MM.1S (cell line): ENCODE measurements at places on chromosomes 12 and 14.
A peak's percentile ranks its signal among the peaks of the same experiment; 100 is the strongest.

- no peak for DNase-seq
These were observed 40.6 kb upstream of the GLIPR1 start for GRCh38 chr12:75439930-75440329.

GRCh38 chr14:76772300-76773187, 11.3 kb downstream of the VASH1 start:
- no peak for DNase-seq

DNA sequence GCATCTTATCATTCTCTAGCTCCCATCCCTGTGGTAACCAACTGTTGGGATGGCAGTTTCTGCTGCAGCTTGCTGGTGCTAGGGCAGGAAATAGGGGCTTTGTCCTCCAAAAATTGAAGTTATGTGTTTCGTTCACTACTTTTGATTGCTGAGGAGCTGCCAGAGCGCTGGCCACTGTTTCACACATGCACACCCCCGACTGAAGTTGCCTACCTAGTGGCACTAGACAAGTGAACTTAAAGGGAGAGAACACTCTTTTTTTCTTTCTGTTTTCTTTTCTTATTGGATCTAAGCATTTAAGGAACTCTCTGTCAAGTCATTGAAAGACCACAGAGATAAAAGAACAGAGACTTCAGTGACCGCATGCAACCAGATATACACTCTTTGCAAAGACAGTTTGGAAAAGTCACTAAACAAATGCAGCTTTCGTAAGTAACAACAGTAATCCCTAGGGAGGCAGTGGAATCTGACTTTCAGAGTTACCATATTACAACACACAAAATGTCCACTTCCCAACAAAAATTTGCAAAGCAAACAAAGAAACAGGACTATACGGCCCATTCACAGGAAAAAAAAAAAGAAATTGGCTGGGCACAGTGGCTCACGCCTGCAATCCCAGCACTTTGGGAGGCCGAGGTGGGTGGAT, 12.0 kb downstream of the TFCP2 start:
- no peak for DNase-seq

DNA sequence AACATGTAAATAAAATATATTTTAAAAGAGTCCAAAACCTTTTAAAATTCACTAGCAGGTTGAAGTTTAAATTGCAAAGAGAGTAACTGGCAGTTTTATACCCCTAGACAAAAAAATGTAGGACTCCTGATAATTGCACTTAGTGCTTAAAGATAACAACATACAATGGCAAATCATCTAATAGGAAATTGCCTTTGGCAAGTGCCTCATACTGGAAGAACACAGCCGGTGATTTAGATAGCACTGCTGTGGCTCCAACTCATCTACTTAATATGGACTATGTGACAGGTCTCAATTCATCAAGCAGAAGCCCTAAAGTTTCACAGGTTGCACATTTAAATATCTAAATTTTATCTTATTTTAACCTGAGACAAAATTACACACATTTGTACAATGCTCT, 13.4 kb downstream of the C12orf50 start:
- DNase-seq = no peak

DNA sequence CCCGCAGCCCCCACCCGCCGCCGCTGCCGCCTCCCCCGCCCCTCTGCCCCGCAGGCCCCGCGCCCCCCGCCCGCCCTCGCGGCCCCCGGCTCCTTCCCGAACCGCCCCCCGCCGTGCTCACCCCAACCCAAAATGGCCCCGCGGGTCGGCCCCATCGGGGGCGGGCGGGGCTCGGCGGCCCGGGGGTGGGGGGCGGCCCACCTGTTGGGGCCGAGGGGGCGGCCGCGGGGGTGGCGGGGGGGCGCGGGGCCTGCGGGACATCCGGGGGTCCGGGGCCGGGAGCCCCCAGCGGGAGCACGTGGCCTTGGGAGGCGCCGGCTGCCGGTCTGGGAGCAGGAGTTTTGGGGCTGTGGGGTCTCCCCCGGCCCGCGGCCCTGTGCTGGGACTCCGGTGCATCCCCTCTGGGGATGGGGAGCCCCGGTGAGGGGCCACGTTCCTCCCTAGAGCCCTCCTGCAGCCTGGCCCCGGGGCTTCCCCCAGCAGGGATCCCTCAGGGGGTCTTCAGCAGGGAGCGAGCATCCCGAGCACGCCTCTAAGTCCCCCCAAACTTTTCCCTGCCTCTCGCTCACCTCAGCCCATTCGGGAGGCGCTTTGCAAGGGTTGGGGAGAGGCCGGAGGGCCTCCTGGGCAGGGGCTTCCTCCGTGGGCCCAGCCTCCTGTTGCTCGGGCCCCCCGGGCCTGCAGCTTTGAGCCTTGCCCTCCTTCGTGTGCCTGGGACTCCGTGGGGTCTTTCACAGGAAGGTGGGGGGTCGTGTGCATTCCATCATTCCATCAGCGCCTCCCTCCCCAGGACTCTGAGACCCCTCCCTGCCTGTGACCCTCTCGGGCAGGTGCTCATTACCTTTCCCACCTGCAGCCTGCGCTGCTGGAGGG, 710 bp downstream of the MTA1 start:
- no peak for DNase-seq

DNA sequence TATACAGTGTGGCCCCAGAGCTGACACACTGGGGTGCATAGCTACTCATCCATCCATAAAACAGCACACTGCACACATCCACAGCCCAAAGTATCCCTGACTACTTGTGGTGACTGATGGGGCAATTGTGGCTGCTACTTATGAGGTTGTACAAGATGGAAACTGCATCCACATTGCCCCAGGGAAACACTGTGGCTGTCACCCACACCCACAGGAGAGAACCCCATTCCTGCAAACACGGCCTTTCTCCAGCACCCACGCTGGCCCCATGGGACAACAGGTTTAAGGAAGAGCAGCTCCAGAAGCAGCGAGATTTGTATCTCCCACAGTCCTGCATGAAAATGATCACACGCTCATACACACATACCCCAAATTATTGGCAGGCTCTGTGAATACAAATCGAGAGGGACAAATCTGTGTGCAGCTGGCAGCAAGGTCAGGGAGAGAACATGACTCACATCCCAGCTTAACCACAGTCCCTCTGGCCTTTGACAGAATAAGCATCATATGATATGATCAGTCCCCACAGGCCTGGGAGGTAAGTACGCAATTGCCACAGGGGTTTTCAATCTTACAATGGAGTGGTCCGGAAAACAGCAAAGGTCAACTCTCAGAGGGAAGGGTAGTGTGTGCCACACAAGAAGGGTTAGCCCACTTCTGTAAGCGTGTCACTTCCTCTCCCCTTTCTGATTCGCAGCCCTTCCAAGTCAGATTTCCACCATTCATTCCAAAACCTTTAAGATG, 61.9 kb downstream of the ESR2 start:
- no peak for DNase-seq

- no peak for DNase-seq
These were observed 37.0 kb downstream of the ANAPC7 start for GRCh38 chr12:110366321-110367142.

- no peak for DNase-seq
These were observed 564.0 kb downstream of the SLC6A15 start for GRCh38 chr12:84348582-84348981.

DNA sequence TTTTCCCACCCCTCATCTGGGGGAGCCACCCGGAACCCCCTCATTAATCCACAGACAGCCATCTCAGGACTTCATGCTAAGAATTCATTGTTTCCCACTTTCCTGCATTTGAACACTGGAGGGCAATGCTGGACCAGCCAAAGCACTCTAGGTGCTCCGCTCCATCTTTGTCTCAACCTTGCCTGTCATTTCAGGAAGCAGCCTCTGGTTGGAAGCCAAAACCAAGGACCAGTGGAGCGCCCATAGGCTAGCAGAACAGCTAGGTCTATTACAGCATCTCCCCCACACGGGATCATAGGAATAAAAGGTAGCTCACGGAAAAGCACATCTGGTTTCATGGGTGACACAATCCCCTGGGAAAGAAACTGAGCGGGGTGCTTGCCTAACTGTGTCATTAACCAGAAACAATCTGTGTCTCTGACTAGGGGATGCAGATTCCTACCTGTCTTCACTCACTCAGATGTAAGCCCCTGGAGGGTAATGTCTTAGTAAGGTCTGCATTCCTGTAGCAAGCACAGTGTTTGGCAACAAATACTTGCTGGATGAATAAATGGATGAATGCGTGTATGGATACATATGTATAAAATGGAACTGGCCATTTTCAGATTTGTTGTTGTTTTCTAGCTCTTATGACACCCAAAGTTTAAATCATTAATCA, 197.0 kb downstream of the DAD1 start:
- peak; percentile 29 for DNase-seq

DNA sequence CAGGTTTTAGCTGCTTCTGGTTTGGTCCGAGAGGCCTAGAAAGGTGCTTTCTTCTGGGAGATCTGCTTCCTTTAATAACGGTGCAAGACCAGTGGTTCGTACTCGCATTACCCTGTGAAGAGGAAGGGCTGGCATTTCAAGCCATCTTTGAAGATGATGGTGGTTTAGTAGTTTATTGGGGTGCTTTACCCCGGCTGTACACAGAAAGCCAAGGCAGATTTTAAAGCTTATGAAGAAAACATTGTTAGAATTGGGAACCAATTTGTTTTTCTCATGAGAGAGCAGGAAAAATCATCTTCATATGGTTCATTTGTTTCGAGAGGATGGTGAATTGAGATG, 3.6 kb downstream of the CCND2 start:
- no peak for DNase-seq

GRCh38 chr12:120649442-120650232, 9.2 kb downstream of the CABP1 start:
- DNase-seq = no peak

DNA sequence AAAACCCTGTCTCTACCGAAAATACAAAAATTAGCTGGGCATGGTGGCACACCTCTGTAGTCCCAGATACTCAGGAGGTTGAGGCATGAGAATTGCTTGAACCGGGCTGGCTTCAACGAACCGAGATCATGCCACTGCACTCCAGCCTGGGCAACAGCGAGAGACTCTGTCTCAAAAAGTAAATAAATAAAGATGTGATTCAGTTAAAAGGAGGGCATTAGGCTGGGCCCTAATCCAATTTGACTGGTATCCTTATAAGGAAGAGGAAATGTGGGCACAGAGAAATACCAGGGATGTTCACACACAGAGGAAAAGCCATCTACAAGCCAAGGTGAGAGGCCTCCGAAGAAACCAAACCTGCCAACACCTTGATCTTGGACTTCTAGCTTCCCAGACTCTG, 10.1 kb upstream of the DCAF4 start:
- no peak for DNase-seq

DNA sequence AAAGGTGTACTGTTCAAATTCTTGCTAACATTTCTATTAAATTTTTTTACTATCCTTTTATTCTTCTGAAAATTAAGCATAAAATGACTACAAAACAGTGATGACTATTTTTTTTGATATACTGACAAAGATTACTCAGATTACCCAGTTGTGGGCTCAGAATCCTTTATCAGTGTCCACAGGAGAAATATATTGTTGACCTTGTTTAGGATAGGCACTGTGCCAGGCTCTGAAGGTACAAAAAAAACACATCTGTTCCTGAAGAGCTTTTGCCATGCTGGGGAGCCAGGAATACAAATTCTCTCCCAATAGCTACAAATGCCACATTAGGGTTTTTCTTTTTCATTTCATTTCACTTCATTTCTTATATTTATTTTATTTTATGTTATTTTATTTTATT, 26.9 kb upstream of the GCH1 start:
- DNase-seq = no peak

DNA sequence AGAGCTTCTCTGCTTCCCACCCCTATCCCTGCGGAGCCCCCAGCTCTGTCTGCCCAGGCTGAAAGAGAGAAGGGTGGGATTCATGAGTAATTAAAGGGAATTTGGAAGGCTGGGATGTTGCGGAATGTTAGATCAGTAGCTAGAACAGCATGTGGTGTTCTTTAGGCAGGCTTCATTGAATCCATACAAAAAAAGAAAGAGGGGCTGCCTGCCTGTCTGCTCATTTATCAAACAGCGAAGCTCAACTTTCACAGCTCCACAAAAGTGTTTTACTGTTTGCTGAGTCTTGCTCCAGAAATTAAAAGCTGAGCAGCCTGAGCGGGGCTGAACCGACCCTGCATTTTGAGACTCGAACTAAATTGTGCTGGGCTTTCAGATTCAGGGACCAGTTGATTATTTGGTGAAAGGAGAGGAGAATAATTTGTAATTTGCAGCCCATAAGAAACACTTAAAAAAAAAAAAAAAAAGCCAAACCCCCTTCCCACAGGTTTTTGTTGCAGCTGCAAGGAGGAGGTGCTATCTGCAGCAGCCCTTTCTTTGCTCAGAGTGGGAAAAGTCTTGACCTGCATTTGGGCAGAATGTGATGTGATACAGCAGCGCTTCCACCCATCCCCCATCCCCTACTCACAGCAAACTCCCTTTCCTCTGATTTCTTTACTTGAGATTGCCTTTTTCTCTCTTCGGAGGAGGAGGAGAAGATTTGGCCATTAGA, 89.7 kb downstream of the RFX4 start:
- DNase-seq = no peak

GRCh38 chr12:119292893-119293630, 41.5 kb upstream of the CCDC60 start:
- DNase-seq = no peak

DNA sequence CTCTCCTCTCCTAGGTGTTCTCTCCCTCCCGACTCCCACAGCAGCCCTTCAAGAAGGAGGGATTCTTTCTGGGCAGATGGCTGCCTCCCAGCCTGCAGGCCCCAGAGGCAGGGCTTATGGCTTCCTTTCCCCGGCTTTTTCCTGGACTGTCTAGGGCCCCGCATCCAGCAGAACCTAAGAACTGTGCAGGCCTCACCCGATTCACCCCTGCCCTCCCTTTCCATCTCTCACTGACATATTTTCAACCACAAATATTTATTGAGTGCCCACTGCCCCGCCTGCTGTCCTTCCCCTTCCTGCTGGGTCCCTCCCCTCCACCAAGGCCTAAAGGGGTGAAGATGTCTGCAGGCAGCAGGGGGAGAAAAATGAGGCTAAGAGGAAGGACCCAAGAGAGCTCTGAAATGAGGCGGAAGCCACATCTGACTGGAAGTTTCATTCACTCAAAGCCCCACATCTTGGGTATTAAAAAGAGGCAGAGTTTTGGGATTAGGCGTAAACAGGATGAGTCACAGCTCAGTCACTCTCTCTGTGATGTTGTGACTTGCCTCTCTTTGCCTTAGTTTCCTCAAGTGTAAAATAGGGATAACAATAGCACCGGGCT, 2.9 kb downstream of the SCNN1A start:
- peak; percentile 45 for DNase-seq

DNA sequence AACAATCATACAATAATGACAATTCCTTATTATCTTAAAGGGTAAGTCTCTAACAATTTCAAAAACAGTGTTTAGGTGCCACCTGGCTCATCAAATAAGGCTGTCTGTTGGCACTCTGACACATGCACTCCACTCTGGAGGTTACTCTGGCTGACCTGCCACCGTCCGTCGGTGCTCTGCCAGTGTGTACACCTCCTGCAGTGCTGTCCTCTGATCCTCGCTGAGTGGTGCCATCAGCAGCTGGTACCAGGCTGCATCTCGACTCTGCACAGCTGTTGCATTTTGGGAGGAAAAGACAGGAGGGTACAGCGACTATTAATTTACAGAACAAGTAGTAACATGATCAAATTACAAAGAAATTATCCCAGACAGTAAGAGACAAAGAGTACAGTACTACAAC, 63.9 kb downstream of the IPO8 start:
- DNase-seq = no peak

GRCh38 chr12:117038919-117039318, 60.3 kb downstream of the TESC start:
- no peak for DNase-seq

GRCh38 chr12:23816394-23816851, 133.0 kb downstream of the SOX5 start:
- no peak for DNase-seq

GRCh38 chr14:52189325-52189724, 78.2 kb upstream of the PTGDR start:
- DNase-seq = no peak

GRCh38 chr14:39739796-39740195, 307.6 kb upstream of the FBXO33 start:
- DNase-seq = no peak
